ENCODE measurements at places on chromosomes 7 and 10.

- no peak for DNase-seq
Observed at GRCh38 chr7:32005577-32005976, 64.6 kb downstream of the PDE1C start.

DNA sequence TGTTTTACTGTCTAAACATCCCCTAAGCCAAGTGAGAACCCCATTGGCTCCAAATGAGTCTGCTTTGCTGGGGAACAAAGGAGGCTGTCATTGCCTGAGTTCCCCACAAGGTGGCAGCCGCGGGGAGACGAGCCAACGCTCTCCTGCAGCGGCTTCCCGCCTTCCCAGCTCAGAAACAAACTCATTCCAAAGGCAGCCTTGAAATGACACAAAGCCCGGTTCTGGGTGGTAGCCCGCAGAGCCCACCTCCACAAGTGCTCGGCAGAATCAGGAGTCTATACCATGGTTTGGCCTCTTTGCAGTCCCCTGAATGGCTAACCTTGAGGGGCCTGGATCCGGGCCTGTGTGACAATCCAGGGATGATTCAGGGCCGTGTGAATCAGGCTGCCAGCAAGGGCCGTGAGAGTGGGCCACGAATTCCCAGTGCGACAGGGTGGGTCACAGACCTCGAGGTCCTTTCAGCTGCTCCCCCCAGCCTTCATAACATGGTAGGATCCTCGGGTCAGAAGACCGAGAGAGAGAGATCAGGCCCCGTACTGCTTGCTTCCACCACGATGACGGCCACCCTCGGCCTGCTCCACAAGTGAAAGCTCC, 79.7 kb downstream of the DLG5 start:
- DNase-seq, result peak; percentile 41

DNA sequence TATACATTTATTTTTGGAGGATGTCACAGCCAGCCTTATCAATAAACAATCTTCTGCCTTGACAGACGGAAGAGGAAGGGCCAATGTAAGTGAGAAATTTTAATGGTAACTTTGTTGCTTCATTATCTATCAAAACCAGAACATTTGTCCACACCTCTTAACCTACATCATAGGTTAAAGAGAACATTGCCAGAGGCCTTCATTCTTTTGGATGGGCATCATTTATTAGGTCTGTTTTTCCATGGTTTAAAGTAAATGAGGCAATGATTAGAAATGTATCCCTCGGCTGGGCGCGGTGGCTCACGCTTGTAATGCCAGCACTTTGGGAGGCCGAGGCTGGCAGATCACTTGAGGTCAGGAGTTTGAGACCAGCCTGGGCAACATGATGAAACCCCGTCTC, 29.5 kb upstream of the PAPSS2 start:
- no peak for DNase-seq

DNA sequence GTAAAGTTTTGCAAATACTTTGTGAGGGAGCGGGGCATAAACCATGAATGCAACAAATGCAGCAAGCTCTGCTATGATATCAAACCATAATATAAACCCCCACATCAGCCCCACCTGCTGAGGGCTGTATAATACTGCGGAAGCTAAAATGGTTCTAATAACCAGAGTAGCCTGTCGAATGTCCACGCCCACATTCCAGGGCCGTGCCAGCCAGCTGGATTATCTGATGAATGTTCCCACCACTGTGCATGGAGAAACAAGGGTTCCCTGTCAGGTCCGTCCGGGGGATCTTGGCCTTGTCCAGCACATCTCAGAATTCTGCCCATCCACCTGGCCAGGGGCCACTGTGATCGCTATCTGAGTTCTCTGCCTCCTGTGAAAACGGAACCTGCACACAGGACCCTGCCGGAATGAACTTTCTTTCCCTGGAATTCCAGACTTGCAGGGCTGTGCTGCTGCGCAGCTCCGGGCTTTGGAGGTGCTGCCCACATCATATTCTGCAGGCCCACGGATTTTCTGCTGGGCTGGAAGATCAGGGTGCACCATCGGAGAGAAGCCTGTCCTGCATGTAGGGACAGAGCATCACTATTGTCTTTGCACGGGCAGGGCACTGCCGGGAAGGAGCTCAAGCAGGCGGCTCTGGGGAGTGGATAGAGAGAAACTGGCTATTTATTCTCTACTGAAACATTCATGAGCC, 77.0 kb upstream of the GNA12 start:
- DNase-seq, result no peak

DNA sequence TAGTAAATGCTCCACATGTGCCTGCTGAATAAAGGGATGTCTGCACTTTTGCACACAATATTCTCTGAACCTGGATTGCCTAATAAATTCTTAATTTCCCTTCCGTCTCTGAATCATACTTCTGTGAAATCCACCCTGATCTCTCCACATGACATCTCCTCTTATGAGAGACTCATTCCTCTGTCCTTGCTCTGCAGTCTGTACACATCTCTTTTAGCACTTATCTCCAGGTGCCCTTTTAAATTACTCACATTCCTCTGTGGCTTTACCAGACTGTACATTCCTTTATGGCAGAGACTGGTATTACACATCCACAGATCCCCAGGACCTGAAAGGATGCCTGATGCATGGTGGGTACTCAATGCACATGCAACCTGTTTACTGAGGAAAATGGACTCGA, 527.6 kb downstream of the PHTF2 start:
- no peak for DNase-seq

GRCh38 chr10:3869036-3869435, 84.0 kb upstream of the KLF6 start:
- no peak for DNase-seq

- no peak for DNase-seq
Observed at GRCh38 chr7:25289518-25289917, 61.2 kb upstream of the NPVF start.
